ENCODE measurements at places on chromosomes 2 and 18.

DNA sequence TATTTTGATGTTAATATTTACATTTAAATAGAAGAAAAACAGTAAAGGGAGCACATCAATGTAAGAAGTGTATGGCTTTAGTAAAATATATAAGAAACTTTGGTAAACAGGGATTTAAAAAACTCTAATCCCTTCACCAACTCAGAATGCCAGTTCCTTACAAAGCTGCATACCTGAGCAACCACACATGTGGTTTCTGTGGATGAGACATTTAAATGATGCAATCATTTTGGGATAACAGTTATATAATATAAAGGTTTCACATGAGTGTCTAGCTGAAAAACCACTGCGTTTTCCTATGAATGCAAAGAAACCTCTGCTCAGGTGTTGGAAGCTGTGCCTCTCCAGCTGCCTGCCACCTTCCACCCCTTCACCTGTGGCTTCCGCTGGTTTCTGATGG lies 209.1 kb upstream of the REV1 start:
- DNase-seq = no peak

DNA sequence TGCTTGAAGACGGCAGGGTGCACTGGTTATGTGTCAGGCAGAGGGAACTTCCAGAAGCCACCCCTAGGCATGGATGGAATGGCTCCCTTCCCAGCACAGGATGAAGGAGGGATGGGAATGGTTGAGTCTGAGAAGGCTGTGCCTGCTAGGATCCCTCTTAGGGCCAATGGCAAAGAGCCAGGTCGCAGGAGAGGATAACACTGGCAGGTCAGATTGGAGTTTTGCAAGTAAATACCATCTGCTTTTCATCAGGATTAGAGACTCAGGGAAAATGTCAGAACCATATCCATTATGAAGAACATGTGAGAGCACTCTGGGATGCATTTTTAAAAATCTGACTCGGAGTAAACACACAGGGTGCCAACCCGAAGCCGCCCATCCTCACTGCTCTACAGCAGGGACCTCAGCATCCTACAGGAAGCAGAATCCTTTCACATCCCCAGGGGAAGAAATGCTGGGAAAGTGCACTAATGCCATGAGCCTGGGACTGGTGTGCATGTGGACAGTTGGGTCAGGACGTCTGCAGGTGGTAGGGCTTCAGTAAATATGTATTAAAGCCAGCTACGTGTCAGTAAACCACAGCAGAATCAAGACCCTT lies 139.9 kb downstream of the MYT1L start:
- no peak for DNase-seq

GRCh38 chr18:68288408-68288807 lies 426.5 kb downstream of the TMX3 start:
- no peak for DNase-seq

GRCh38 chr18:67896451-67896850 lies 379.9 kb upstream of the DSEL start:
- DNase-seq = no peak

- no peak for DNase-seq
Measured at GRCh38 chr2:84083984-84084383, 375.1 kb downstream of the SUCLG1 start.
